ENCODE measurements at places on chromosomes 6 and 20.
A peak's percentile ranks its signal among the peaks of the same experiment; 100 is the strongest.

- no peak for DNase-seq
These were observed 206.0 kb upstream of the PREP start for GRCh38 chr6:105608711-105609374.

GRCh38 chr6:3781504-3781903 lies 30.0 kb upstream of the PXDC1 start:
- DNase-seq: no peak

DNA sequence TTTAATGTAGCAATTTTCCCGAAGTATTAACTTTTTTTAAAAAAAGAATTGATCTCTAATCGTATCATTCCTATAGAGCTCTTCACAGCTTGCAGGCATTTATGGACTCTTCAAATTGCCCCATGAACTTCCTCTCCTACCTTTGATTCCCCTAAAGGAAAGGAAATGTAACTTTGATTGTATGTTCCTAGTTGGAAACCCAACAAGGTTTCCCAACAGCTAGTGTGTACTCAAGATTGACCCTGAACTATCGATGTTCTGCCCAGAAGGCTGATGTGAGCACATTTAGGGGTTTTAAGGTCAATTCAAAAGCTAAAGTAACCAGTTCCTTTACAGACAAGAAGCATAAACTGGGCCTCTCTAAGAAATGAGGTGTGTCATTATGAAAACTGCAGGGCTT lies 491.7 kb downstream of the PTPRT start:
- no peak for DNase-seq

GRCh38 chr20:5433352-5433751 lies 116.6 kb upstream of the PROKR2 start:
- DNase-seq: no peak

DNA sequence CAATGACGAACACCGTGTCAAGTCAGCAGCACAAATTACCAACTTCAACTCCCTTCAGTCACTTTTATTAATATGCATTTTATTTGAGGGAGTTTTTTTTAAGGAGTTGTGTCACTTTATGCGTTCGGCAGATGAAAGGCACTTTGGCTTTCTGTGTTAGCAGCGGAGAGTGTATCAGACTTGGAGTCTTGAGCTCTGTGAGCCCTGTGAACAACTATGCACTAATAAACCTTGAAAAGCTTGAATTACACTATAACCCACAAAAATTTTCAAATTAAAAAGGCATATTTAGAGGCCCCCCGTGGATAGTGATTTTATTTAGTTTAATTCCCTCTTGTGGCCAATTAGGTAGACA lies 335.3 kb upstream of the NT5E start:
- DNase-seq: no peak

GRCh38 chr6:64280569-64280968 lies 645.0 kb downstream of the PHF3 start:
- DNase-seq: no peak

GRCh38 chr6:134123666-134124208 lies 71.3 kb upstream of the SLC2A12 start:
- peak; percentile 16 for DNase-seq

DNA sequence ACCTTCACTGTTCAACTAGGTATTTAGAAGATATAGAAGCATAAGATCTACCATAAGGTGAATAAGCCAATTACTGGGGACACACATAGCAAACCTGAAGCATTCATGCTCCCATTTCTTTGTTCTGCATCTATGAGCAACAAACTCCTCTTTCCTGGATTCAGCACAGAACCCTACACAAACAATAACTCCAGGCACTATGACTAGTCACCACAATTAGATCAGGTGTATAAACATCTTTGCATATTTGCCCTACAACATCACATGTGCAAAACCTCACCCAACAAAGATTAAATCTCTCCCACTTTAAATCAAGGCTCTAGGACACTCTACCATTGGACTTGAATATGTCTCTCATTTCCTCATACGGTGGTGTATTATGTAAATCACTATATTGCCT lies 652.3 kb downstream of the EPHA7 start:
- no peak for DNase-seq

DNA sequence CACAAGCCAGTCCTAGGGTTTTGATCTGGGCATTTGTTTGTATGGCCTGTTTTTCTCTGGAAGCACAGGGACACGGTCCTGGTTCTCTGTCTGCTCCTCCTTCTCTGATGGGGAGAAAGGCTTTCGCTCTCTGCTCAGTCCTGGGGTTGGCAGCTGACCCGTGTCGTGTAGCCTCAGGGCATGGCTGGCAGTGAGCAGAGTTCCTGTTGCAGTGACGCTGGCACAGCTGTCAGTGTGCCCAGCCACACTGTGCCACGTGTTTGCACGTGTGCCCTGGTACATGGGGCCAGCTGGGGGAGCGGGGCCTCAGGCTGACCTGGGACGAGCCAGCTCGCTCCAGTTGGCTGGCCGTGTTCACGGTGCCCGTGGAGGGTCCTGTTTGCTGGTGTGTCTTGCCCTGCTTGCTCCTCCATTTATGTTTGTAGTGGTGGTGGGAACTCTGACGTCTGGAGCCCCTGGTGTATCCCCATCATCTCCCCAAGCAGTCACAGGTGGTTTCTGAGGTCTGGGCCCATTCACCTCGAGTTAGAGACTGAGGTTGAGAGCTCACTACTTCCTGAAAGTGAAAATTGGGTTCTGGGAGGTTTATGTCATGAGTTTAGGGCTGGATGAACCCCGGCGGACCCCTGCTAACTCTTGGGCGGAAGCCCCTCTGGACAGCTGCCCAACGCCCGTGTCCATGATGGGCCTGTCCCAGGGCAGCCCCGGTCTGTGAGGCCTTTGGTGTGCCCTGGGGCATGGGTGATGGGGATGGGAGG lies 10.2 kb upstream of the DNAJC5 start:
- DNase-seq: no peak

- no peak for DNase-seq
These were observed 52.8 kb downstream of the FKBP5 start for GRCh38 chr6:35635601-35636597.

DNA sequence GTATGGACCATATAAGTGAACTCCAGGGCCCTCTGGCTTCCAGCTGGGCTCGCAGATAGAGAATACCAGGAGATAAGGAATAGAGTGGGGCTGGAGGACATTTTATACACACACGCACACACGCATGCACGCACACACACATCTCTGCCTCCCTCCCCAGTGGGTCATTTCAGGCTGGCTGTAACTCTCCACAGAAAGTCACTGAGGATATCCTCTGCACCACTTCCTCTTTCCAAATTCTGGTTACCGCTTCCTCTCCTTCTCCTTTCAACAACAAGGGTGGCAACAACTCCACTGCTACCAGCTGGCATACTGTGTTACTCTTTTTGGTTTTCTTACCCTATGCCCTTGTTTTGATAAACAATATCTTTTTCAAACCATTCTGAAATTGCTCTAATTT lies 280.2 kb downstream of the COL12A1 start:
- no peak for DNase-seq

GRCh38 chr6:167965592-167966539 lies 31.6 kb upstream of the KIF25 start:
- DNase-seq: no peak

GRCh38 chr20:7841971-7842310 lies 98.3 kb downstream of the HAO1 start:
- no peak for DNase-seq

- DNase-seq: no peak
These were observed 302.1 kb downstream of the ZNF217 start for GRCh38 chr20:53291548-53291947.

DNA sequence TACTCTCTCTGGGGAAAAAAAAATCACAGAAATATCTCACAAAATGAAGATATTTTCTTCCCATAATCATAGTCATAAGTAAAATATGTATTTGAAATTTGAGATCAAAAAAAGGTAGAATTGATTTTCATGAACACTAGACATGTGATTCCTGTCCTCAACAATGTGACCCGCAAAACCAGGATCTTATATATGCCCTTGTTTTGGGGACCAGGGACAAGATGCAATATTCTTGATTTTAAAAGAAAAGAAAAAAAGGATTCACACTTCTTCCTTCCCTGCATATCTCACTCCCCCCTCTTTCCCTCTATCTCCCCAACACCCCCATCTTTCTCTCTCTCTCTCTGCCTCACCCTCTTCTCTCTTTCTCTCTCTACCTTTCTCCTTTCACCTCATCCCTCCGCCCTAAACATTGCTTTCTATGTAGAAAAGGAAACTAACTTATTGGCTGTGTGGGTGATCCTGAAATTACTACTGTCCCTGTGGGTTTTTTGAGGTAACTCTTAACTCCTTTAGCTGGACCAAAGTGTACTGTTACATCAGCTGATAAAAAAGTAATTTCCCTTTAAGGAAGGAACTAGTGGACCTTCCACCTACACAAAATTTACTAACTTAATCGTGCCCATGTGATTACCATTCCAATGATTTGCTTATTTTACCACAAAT lies 85.6 kb downstream of the AIG1 start:
- DNase-seq: no peak

- DNase-seq: no peak
These were observed 28.7 kb downstream of the FRMD1 start for GRCh38 chr6:168050225-168050880.

DNA sequence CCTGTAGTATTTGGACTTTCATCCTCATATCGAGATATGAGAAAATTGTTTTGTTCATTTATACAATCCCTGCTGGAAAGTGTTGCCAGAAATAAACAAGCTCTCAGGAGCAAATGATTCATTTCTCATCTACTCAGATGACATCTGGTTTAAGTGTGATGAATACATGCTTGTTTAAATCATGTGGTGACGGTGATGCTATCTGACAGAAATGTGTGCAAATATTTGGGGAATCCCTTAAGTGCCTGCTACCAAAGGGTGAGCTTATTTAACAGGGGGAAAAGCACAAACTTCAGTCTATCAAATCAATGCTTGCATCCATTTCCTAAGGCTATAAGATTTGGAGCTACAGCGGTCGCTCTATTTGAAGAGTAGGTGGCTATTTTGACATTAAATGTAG lies 368.3 kb upstream of the SASH1 start:
- no peak for DNase-seq

- no peak for DNase-seq
These were observed 362.2 kb upstream of the IRAK1BP1 start for GRCh38 chr6:78505178-78505577.

DNA sequence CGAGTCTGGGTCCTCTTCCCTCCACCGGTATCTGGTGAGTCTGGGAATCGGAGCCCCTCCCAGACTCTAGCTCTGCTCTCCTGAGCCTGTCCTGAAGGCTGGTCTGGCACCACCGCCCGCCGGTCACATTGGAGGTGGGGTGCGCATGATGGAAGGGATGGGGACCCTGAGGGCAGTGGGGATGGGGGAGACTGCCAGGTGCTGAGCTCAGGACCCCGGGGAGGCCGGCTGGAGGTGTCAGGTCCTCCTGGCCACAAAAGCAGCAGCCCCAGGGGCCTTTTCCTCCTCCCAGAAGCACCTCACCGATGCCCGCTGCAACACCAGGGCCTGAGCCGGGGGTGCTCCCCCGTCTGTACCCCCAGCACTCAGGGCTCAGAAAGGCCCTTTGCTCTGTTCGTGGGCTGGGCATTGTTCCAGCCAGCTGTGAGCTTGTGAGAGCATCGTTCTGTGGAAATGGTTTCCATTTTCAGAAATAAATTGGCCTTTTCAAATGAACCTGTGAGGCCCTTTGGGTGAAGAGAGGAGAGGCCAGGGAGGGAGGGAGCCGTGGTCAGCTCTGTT lies 2.5 kb upstream of the NPBWR2 start:
- DNase-seq: no peak

DNA sequence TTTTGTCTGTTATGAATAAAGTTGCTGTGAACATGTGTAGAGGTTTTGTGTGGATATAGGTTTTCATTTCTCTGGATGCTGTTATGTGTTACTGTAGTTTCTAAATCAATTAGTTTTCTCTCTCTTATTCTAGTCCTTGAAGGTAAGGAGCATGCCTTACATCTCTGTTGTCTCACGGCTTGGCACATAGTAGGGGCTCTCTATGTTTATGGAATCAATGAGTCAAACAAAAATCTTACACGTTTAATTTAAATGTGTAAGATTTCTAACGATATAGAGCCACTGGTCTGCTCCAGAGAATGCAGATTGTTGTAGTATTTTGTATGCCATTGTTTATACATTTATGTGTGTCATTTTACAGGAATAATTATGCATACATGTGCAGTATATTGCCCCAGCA lies 15.3 kb upstream of the DHX35 start:
- no peak for DNase-seq

GRCh38 chr6:118740372-118740771 lies 89.0 kb upstream of the CEP85L start:
- no peak for DNase-seq

DNA sequence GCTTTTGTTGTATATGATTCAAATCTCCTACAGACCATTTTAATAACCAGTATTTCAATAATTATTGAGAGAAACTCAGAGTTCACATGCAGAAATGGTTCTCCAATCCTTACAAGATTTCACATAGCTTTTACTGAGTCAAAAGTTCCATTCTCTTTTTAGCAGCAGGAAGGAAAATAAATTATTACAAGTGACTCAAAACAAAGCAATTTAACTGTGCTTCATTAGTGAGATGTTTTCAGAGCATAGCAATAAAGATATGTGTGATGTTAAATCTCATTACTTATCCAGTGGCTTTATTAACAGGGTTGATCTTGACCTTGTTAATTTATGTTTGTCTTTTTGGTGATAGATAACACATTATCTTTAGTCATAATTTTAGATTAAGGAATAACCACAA lies 22.0 kb downstream of the KIF13A start:
- DNase-seq: no peak

GRCh38 chr6:10837622-10837994 lies 731 bp downstream of the MAK start:
- DNase-seq: no peak

- no peak for DNase-seq
These were observed 270.8 kb downstream of the CDKAL1 start for GRCh38 chr6:20805021-20805420.

DNA sequence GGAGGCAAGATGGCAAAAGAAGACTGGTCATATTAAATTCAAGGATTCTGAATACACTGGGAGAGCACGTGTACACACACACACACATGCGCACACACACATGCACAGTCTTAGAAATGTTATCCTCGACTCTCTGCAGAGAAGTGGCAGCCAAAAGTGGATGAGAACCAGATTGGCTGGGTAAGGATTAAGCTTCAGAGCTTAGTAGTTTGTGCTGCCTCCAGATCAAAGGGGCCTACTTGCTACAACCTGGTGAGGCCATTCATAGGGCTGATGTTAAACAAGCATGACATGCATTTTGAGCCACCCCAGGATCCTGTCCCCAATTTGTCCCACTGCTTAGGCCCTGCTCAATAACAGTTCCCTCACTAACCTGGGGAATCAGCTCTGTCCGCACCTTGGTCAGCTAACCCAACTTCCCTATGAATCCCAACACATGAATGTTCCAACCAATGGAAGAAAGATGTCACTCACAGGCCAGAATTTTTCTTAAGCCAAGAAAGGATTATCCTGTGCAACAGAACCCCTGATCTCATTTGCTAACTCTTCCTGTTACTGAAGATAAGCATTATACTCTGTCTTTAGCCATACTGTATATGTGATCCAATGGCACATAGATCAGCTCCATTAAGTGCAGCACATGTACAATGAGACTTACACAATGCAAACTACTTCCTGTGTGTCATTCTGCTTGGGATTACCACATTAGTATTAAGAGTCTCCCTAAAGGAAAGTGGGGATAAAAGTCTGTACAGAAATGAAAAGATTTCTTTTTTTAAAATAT lies 31.0 kb downstream of the TOMM6 start:
- DNase-seq: no peak

- DNase-seq: no peak
These were observed 28.4 kb downstream of the YTHDF1 start for GRCh38 chr20:63187338-63188158.

- DNase-seq: peak; percentile 70
These were observed 3.2 kb downstream of the PRRT1 start for GRCh38 chr6:32148289-32149091.

- DNase-seq: no peak
These were observed 342.4 kb upstream of the PLCB4 start for GRCh38 chr20:8726460-8726859.

- peak; percentile 25 for DNase-seq
These were observed 17.7 kb upstream of the CCN6 start for GRCh38 chr6:112036088-112036637.

Data from stimulated activated CD4-positive, alpha-beta T cell treated with anti-CD3 and anti-CD28 coated beads, Interleukin-4, amount 100 ng/mL, for 24 hours (primary cell).